Small intestine (tissue), 16 donors: ENCODE measurements at places on chromosomes 6 and 20.

DNA sequence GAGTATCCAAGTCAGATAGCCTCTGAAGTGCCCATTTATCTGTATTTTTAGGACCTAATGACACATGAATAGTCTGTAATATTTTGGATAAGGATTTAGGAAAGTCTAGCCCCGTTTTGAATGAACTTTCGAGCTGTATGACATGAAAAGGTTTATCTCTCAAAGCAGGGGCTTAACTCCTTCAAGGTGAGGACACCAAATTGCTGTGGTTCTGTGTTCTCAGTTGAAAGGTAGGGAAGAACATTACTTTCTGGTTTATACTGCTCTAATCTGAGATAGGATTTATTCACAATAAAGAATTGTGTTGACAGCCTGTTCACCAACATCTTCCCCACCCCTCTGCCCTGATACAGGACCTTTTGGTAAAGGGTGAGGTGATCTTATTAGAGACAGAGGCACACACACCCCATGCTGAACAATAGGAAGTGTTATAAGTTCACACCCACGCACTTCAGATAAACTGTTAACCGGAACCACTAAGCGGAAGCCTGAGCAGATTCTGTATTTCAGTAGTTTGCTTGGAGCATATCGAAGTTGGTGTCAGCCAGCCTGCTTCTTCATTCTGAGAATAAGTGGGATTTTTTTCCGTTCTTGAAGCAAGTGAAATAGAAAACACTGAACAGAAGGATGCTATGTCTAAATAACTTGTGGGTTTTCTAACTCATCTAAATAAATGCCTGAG, 223.3 kb downstream of the TMEM242 start:
- H3K27ac ChIP-seq, result no peak overlapping the region
- no peaks in the 10 kb centered on the region for H3K27me3 ChIP-seq
- DNase-seq, result no peak
- H3K4me1 ChIP-seq, result no peaks in the 10 kb centered on the region

DNA sequence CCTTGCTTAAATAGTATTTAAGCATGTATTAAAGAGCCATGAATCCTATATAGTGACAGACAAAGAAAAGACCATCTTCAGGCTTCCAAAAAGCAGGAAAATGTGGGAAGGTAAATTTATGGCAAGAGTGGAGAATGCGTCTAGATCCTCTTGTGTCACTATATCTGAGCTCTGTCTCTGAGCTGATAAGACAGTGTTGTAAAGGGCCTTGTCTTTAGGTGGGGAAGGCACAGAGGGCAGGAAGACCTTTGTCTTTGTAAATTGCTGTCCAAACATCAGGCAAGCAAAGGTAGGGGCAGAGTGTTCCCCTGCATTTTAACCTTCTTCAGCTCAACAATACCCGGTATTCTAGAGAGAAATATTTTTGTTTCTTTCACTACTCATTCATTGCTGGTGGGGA, 33.9 kb upstream of the MBOAT1 start:
- H3K27ac ChIP-seq, result no peak overlapping the region
- no peaks in the 10 kb centered on the region for H3K36me3 ChIP-seq
- peak; percentile 52 for DNase-seq

GRCh38 chr6:30481211-30481964, 7.9 kb upstream of the HLA-E start:
- no peaks in the 10 kb centered on the region for H3K4me1 ChIP-seq
- peaks cover 16% of the 10 kb centered on the region for H3K27me3 ChIP-seq
- H3K27ac ChIP-seq, result no peak overlapping the region
- no peaks in the 10 kb centered on the region for H3K36me3 ChIP-seq
- DNase-seq, result no peak

DNA sequence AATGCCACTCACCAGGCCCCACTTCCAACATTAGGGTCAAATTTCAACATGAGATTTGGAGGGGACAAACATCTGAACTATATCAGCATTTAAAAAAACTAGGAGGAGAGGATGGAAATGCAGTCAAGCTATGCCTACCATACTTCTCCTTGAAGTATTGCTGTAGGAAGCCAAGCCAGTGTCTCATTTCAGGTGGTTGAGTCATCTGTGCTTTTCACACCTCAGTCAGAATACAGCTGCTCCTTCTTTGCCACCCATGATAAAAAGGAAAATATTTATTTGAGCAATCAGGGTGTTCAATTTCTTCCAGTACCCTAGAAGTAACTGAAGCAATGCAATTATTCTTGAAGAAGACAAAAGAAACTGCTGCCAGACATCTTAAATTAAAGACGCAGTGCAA, 47.0 kb upstream of the EEF1E1 start:
- no peak overlapping the region for H3K4me3 ChIP-seq
- H3K4me1 ChIP-seq, result no peaks in the 10 kb centered on the region
- H3K27me3 ChIP-seq, result no peaks in the 10 kb centered on the region
- H3K36me3 ChIP-seq, result no peaks in the 10 kb centered on the region

DNA sequence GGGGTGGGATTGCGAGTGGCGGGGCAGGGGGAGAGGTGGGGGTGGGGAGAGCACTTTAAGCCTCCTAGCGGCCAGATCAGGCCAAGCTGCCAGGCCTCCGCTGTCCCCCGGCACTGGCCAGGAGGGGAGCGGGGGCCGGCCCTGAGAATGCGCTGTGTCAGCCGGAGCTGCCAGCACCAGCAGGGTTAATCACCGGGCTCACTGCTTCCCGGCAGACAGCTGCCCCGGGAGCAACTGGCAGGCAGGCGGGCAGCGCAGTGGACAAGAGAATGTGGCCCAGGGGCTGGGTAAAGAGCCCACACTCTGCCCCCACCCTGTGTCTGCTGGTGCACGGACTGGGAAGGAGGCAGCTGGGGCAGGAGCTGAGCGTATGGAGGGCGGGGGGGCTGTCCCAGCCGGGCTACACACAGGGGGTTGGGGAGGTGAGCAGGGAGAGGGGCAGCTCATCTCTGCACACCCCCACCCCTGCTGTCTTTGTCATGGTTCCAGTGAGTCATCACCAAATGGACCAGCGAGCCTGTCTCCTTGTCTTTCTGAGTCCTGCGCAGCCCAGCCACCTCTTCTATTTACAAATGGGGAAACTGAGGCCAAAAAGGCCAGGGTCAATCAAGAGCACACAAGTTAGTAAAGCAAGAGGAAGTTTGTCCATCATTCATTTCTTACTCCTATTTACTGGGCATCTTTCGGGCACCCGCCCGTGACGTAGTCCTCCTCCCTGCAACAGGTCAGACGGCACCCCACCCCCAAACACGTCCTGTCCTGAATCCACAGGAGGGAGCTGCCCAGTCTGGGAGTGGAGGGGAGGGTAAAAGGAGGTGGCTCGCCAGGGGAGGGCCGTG, 2.1 kb upstream of the LAMA5 start:
- DNase-seq, result no peak
- H3K27me3 ChIP-seq, result no peaks in the 10 kb centered on the region
- H3K4me1 ChIP-seq, result peaks cover 65% of the 10 kb centered on the region
- H3K27ac ChIP-seq, result no peak overlapping the region

GRCh38 chr6:39411465-39411864, 89.0 kb upstream of the KCNK16 start:
- no peak overlapping the region for H3K4me3 ChIP-seq
- H3K4me1 ChIP-seq, result no peaks in the 10 kb centered on the region
- no peak for DNase-seq
- H3K36me3 ChIP-seq, result no peaks in the 10 kb centered on the region

DNA sequence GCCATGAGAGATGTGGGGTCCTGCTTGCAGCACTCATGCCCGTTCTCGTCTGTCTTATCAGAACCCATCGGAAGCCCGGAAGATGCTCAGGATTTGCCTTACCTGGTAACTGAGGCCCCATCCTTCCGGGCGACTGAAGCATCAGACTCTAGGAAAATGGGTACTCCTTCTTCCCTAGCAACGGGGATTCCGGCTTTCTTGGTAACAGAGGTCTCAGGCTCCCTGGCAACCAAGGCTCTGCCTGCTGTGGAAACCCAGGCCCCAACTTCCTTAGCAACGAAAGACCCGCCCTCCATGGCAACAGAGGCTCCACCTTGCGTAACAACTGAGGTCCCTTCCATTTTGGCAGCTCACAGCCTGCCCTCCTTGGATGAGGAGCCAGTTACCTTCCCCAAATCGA, 8.3 kb downstream of the PI16 start:
- peaks cover 2% of the 10 kb centered on the region for H3K4me1 ChIP-seq
- H3K4me3 ChIP-seq, result no peak overlapping the region
- H3K27me3 ChIP-seq, result no peaks in the 10 kb centered on the region
- peak; percentile 35 for DNase-seq
- no peak overlapping the region for H3K27ac ChIP-seq

DNA sequence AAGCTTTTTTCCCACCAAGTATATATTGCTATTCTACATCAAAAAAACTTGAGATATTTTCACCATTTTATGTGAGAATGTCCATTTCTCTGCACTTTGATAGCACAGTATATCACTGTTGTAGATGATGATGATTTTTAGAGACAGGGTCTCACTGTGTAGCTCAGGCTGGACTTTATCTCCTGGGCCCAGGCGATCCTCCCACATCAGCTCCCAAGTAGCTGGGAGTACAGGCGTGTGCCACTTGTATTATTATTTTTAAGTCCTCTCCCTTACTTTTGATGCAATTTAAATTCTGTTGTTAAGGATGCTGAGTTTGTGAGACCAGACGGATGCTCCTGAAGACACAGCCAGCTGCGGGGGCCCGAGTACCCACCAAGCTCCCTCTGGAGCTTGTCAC, 326.8 kb downstream of the QKI start:
- H3K27ac ChIP-seq, result no peak overlapping the region
- H3K36me3 ChIP-seq, result no peaks in the 10 kb centered on the region
- H3K4me3 ChIP-seq, result no peak overlapping the region
- no peaks in the 10 kb centered on the region for H3K4me1 ChIP-seq

- H3K4me3 ChIP-seq, result no peak overlapping the region
- H3K4me1 ChIP-seq, result no peaks in the 10 kb centered on the region
- peaks cover 2% of the 10 kb centered on the region for H3K27me3 ChIP-seq
Measured at GRCh38 chr6:35754452-35755277, 17.8 kb downstream of the ARMC12 start.

GRCh38 chr20:61638802-61639585, 386.9 kb downstream of the CDH4 start:
- H3K4me1 ChIP-seq, result no peaks in the 10 kb centered on the region
- no peaks in the 10 kb centered on the region for H3K27me3 ChIP-seq
- no peak overlapping the region for H3K27ac ChIP-seq
- H3K36me3 ChIP-seq, result no peaks in the 10 kb centered on the region

GRCh38 chr20:59247731-59248684, 52.4 kb upstream of the EDN3 start:
- no peak for DNase-seq
- peaks cover 10% of the 10 kb centered on the region for H3K27me3 ChIP-seq
- H3K27ac ChIP-seq, result no peak overlapping the region
- no peaks in the 10 kb centered on the region for H3K4me1 ChIP-seq
- H3K4me3 ChIP-seq, result no peak overlapping the region

DNA sequence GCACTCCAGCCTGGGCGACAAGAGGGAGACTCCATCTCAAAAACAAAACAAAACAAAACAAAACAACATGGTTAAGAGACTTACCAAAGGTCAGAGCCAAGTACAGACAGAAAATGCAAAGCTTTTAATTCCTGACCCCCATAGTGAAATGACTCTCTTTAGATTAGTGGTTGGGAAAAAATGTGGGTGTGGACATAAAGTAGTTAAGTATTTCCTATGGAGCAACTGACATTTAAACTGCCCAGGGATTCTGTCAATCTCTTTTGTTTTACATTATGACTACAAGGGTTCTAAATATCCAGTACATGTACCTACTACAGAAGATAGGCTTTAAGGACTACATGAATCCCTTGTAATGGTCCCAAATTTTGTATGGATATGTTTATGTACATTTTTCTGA, 75.1 kb downstream of the IRAK1BP1 start:
- H3K27ac ChIP-seq, result no peak overlapping the region
- DNase-seq, result no peak
- H3K4me3 ChIP-seq, result no peak overlapping the region
- H3K4me1 ChIP-seq, result no peaks in the 10 kb centered on the region

DNA sequence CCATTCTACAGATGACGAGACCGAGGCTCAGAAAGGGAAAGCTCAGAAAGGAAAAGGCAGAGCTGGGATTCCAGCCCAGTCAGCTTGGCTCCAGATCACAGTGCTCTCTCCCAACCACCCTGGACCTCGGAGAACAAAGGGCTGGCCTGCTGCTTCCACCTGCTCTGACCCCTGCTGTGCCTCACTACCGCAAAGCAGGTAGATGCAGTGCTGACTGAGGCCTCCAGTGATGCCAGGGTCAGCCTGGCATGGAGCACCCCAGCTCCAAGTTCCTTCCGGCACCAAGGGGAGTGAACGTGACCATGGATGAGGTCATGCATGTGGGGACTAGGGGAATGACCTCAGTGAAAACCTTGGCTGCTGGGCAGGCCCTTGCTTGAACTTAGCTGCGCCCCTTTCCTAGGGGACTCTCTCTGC, 20.7 kb upstream of the TLDC2 start:
- H3K27ac ChIP-seq, result no peak overlapping the region
- DNase-seq, result no peak

- H3K4me1 ChIP-seq, result no peaks in the 10 kb centered on the region
Measured at GRCh38 chr6:46134216-46134615, 4.4 kb downstream of the ENPP4 start.

- no peaks in the 10 kb centered on the region for H3K4me1 ChIP-seq
- no peaks in the 10 kb centered on the region for H3K36me3 ChIP-seq
- no peak overlapping the region for H3K27ac ChIP-seq
- H3K27me3 ChIP-seq, result no peaks in the 10 kb centered on the region
- no peak for DNase-seq
Measured at GRCh38 chr6:34476447-34476846, 10.6 kb downstream of the PACSIN1 start.

DNA sequence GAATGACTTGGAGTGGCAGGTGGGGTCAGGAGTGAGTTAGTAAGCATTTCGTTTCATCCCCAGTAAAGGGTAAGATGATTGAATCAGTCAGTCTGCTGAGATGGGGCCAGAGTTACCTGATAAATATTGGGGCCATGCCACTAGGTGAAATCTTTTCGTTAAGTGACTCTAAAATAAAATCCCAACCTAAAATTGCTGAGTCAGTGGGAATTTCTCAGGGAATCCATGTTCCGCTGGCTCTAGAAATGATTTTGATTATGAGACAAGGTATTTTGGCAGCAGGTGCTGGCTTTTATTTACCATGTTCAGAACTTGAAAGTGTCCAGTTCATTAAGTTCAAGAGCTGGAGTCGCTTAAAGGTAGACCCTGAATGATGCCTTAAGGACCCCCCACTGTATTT, 125.4 kb downstream of the GMPR start:
- H3K4me1 ChIP-seq, result peaks cover 2% of the 10 kb centered on the region
- DNase-seq, result no peak
- no peaks in the 10 kb centered on the region for H3K36me3 ChIP-seq
- H3K27ac ChIP-seq, result no peak overlapping the region
- no peaks in the 10 kb centered on the region for H3K27me3 ChIP-seq

- H3K27ac ChIP-seq, result peak overlapping the region; percentile 91
- H3K4me1 ChIP-seq, result peaks cover 21% of the 10 kb centered on the region
- no peaks in the 10 kb centered on the region for H3K36me3 ChIP-seq
- peak; percentile 39 for DNase-seq
- H3K27me3 ChIP-seq, result no peaks in the 10 kb centered on the region
Measured at GRCh38 chr6:36545767-36546307, 1.4 kb downstream of the STK38 start.

DNA sequence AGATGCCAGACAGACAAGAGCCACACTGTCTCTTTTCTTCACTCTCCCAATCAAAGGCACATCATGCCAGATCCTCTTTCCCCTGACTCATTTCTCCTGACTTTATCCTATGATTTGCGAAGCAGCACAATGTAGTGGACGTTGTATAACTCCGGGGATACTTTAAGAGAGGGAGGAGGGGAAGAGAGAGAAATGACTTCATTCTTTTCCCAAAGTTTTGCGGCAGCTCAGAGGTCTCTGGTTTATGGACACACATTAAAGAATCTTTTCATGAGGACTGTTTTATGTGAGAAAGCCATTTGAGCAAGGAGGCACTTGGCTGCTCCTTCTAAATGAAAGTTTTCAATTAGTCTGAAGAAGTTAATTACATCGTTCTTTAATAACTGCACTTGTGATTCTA, 75.1 kb upstream of the MC3R start:
- H3K36me3 ChIP-seq, result no peaks in the 10 kb centered on the region
- H3K27me3 ChIP-seq, result no peaks in the 10 kb centered on the region
- no peak overlapping the region for H3K27ac ChIP-seq
- H3K4me3 ChIP-seq, result no peak overlapping the region
- H3K4me1 ChIP-seq, result no peaks in the 10 kb centered on the region
